ENCODE measurements at places on chromosomes 5 and 9.
A peak's percentile ranks its signal among the peaks of the same experiment; 100 is the strongest.

DNA sequence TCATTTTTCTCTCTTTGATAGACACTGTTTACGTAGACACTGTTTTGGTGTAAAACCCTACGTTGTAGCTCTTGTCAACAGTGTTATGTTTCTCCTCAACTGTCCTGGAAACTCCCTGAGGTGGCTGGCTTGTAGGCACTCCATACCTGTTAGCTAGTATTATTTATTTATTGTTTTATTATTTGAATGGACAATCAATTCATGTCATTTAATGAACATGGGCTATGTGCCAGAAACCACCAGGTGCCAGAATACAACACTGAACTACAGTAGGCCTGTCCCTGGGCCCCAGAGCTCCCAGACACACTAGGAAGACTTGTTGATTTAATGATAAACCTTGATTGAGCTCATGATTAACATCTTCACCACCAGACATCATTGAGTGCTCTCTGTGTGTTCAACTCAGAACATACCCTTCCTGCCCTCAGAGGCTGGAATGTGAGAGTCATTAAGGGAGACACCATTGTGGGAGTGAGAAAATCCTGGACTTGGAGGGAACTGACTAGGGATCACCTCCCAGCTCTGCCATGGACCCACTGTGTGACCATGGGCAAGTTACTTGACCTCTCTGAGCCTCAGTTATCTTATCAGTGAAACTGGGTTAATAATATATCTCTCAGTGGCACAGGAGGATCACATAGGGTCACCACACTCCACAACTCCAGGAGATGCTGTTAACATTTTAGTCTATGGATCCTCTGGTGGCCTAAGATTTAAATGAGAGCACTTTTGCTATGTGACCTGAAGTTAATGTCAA, 19.2 kb downstream of the IRF1 start:
- no peak for DNase-seq

DNA sequence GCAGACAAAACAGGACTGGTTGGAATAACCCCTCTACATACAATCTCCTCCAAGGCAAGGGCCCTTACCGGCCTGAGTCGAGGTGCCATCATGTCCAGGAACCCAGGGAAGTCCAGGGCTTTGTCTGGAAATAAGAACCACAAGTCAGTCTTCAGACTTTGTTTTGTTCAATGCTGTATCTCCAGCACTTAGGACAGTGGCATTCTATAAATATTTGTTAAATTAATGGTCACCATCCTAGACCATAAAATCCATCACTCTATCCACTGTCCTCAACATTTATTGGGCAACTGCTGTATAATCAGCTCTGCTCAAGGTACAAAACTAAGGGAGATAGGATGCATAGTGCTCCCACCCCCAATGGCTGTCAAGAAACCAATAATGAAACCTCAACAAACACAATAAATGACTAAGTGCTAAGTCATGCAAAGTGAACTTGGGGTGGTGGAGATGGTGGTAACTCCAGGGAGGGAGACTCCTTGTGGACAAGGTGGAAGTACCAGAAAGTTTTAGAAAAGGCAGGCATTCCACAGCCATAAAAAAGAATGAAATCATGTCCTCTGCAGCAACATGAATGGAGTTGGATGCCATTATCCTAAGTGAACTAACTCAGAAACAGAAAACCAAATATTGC, 5.0 kb downstream of the RELL2 start:
- no peak for DNase-seq

DNA sequence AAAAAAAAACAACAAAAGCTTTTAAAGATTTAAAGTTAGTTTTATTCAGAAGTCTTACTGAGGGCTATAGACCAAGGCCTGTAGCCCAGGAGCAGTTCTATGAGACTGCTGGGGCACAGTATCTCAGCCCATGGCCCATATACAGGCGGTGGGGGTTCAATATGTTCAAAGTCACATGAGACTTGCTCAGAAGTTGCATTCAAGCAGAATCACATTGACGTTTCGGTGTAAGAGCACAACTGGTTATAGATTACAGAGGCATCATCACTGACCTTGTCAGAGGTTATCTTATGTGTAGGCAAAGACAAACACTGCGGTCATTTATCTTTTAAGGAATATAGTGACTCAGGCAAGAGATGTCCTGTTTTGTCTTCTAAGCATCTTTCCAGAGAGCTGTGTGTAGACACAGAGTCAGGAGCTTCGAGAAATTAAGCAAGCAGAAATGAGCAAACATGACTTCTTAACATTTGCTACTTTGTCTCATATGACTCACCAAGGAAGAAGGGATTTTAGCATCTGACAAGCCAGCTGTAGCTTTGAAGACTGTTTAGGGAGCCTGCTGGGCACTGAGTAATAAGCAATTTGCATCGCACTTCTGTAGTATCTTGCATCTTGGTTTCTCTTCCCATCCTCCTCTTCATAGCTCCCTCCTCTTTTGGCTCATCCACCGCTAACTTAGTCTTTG, 12.9 kb upstream of the F2RL1 start:
- no peak for DNase-seq

GRCh38 chr5:43106290-43106638, 14.4 kb upstream of the ZNF131 start:
- DNase-seq, result no peak

DNA sequence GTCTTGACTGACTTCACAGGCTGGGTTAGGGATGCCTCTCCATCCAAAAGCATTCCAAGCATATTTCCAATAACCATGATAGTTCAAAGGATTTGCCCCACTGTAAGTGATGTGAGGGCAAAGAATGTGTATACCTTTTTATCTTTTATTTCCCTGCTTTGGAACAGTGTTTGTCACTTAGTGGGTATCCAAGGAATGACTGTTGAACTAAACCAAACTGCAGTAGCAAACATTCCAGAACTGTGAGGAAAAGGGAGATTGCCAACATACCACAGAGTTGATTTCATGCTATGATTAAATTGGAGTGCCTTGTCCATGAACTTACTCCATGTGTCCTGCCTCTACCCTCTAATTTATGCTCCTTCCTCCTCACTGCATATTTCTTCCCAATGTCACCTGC, 400.0 kb downstream of the KIAA0825 start:
- DNase-seq, result no peak

DNA sequence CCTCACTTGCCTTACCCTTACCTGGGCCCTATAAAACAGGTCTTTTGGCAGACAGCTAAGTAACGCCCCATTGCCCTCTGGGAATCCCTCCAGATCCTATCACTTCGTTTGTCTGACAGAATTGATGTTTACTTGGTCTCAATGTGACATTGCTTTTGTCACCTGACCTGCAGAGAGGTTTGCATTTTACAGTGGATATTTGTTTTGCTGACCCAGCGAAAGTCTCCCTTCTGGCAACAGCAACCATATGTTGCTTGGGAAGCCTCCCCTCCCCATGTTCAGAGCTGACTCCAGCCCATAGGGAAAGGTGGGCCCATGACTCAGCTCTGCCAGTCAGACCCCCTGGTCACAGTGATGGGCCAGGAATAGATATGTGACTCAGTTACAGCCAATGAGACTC, 54.0 kb upstream of the LARP1 start:
- DNase-seq, result no peak

DNA sequence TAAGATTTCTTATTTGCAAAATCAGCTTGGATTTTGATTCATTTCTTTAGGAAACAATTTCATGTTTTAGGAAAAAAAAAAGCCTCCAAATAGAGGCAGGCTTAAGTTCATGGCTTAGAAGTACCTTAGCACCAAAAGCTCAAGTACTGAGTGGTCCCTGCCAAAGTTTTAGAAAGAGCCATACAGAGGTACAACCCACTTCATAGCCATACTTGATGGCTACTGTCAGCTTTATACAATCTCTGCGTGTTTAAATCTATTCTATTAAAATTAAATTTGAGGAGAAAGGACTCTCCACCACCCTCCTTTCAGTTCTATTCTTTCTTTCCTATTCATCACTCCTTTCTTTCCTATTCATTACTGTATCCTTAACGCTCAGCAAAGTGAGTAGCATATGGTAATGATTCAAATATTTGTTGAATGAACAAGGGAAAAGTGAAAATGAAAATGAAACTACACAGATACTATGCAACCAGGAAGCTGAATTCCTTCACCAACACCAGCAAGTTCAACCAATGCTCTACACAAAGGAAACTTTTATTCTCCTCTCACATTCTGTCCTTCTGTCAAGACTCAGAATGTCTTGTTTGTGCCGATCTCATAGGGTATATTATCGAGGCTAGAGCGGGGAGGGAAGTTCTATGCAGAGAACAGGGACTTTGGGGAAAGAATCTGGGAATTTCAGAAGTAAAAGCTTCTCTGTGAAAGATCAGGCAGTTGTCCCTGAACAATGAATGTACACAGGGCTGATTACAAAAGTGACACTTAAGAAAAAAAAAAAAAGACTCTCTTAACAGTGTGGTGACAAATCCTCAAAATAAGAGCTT, 138.6 kb upstream of the SPEF2 start:
- no peak for DNase-seq

GRCh38 chr5:32712481-32713360, 1.6 kb downstream of the NPR3 start:
- no peak for DNase-seq

DNA sequence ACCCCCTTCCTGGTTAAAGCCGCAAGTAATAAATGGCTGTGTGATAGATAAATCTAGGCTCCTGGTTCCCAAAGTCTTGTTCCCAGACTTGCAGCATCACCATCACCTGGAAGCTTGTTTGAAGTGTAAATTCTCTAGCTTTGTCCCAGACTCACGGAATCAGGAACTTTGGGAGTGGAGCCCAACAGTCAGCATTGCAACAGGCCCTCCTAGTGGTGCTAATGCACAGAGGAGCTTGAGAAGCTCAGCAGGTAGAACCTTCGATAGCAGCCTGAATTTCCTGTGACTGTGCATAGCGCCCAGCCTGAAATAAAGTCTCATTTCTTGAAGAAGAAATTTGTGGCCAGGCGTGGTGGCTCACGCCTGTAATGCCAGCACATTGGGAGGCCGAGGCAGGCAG, 30.3 kb upstream of the MELK start:
- no peak for DNase-seq

GRCh38 chr5:94811331-94811730, 192.9 kb downstream of the SLF1 start:
- no peak for DNase-seq

DNA sequence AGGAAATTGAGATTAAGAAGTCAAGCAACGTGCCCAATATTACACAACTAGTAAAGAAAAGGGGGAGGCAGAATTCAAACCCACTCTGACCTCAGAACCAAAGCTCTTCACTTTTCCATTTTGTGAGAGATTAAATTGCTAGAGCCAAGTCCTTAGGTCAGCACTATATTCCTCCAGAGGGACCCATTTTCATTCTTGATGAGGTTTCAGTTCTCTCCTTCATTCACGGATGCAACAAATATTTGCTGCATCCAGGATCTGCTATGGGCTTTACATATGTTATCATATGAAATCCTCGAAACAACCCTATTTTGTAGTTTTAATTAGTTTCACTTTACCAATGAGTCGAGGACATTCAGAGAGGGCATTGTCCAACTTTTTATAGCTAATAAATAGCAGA, 239.2 kb downstream of the EFNA5 start:
- DNase-seq, result no peak

DNA sequence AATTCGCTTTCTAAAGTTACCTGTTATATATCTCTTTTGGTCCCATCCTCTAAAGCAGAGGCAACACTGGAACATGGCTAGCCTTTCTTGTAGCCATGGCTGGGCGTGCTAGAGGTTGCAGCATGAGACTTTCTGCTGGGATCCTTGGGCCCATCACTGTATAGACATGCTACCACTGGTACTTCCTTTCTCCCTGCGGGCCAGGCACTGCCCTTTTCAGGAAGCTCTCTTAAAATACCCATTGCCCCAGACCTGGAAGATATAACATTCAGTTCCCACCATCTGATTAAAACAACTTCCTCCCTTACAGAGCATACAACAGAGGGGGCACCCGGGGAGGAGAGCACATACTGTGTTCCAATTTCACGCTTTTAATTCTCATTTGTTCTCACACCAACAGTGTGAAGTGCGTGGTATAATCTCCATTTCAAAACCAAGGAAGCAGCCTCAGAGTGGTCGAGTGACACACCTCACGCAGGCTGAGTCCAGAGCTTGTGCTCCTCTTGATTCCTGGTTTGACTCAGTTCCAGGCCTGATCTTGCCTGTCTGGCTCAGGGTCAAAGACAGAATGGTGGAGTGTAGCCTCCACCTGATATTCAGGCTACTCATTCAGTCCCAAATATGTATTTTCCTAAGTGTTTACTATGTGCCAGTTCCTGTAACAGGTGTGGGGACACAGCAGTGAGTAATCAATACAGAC, 22.6 kb downstream of the PTGS1 start:
- no peak for DNase-seq

DNA sequence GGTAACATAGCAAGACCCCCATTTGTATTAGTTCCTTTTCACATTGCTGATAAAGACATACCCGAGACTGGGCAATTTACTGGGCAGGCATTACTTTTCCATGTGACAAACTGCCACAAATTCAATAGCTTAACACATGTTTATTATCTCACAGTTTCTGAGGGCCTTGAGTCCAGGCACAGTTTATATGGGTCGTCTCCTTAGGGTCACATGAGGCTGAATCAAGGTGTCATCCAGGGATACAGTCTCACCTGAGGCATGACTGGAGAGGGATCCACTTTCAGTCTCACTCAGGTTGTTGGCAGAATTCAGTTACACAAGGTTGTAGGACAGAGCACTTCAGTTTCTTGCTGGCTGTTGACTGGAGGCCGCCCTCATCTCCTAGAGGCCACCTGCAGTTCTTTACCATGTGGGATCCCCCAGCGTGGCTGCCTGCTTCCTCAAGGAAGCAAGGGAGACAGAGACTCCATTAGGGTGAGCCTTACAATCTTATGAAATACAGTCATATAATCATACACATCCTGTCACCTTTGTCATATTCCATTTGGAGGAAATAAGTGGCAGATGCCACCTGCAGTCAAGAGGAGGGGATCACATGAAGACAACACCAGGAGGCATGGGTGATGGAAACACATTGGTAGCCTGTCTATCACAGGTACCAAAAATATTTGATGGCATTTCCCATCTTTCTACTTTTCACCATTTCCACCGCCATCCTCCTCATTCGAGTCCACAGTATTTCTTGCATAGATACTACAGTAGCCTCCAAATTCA, 15.1 kb upstream of the ERAP1 start:
- DNase-seq, result no peak

DNA sequence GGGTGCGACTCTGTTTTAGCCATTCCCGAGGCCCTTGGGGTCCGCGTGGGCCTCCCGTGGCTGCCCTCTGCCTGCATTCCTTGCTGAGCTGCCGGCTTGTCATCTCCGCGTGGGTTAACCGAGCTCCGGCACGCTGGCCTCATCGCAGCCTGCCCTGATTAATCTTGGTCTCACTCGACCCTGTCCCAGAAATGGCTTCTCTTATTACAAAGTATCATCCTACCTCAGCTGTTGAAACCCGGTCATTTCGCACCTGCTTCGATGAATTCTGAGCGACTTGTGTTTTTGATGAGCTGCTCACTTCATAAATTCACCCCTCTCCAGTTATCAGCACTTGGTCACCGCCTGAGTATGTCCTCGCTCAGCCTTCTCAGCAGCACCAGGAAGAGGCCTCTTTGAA, 123.5 kb upstream of the EGFLAM start:
- no peak for DNase-seq

- DNase-seq, result peak; percentile 20
Measured at GRCh38 chr9:91750343-91750742, 199.7 kb downstream of the ROR2 start.

GRCh38 chr5:111255169-111255568, 31.0 kb downstream of the CAMK4 start:
- no peak for DNase-seq

- DNase-seq, result no peak
Measured at GRCh38 chr9:134052941-134053340, 14.9 kb downstream of the BRD3 start.

GRCh38 chr5:155070781-155071180, 57.2 kb downstream of the KIF4B start:
- no peak for DNase-seq

GRCh38 chr5:168168978-168169698, 122.3 kb upstream of the WWC1 start:
- DNase-seq, result no peak

GRCh38 chr5:14144586-14145434, 1.7 kb downstream of the TRIO start:
- DNase-seq, result peak; percentile 56
